ENCODE measurements at places on chromosomes 7 and 10.

- no peak for DNase-seq
Measured at GRCh38 chr7:23685731-23686130, 5.7 kb downstream of the FAM221A start.

DNA sequence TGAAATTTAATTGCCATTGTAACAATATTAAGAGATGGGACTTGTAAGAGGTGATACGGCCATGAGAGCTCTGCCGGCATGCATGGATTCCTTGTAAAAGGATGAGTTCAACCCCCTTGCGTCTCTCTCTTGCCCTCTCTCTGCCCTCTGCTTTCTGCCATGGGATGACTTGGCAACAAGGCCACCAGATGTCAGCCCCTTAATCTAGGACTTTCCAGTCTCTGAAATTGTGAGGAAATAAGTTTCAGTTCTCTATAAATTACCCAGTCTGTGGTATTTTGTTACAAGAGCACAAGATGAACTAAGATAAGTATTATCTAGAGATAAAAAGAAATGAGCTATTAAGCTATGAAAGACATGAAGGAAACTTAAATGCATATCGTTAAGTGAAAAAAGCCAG, 145.7 kb upstream of the AHR start:
- no peak for DNase-seq

GRCh38 chr7:142603870-142604448, 145.3 kb upstream of the PRSS1 start:
- DNase-seq = no peak

DNA sequence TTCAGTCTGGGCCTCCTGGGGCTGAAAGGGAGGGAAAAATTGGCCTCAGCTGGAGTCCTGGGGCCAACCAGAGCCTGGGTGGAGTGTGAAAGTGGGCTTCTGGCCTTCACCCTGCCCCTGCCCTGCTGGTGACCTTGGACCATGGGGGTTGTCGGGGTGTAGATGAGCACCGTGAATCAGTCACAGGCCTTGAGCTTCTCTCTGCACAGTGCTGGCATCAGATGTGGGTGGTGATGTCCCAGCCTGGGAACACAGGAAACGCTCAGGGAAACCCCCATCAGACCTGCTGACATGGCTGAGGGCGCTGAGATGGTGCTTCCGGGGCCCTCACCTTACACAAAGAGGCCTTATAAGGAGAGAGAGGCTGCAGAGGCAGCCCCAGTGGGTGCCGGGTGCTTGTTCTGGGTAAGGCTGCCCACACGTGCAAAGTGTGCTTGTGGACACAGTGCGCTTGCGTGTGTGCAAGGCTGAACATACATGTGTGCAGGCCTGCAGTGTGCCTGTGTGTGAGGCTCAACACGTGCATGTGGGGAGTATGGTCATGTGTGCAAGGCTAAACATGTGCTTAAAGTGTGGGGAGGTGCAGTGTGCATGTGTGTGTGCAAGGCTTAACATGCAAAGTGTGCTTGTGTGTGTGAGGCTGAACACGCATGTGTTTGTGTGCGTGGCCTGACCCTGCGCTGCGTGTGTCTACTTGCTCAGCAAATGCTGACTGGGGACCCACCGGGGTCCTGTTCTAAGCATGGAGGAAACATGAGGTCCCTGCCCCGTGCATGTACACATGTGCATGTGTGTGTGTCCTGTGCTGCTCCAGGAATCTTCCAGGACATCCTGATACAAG, 6.5 kb downstream of the ARPC1B start:
- no peak for DNase-seq

DNA sequence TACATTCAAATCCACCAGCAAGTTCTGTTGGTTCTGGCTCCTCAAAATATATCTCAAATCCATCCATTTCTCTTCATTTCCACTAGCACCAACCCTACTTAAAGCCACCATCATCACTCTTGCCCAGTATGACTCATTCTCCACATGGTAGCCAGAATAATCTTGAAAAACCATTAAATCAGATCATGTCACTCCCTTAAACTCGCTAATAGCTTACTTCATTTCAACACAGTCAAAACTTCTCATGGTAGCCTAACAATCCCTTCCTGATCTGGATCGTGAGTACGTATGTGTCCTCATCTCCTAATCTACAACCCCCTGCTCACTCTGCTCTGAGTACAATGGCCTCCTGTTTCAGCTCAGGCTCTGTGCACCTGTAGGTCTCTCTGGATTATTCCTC, 8.7 kb downstream of the EPC1 start:
- no peak for DNase-seq

DNA sequence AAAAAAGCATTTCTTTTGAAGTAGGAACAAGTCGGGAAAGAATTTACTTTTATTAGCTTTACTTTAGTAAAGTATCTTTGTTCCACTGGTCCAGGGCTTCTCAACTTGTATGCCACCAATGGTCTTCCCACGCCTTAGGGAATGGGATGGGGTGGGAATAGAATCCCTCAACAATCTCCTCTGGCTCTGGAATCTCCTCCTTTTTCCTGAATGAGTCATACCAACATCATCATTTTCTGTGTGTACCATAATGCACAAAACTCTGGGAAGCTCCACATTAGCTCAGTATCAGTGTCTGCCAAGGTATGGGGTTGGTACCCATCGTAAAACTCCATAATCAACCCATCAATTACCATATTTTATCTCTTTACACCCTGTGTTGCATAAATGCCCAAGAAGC, 159.4 kb upstream of the BMPER start:
- DNase-seq = no peak

DNA sequence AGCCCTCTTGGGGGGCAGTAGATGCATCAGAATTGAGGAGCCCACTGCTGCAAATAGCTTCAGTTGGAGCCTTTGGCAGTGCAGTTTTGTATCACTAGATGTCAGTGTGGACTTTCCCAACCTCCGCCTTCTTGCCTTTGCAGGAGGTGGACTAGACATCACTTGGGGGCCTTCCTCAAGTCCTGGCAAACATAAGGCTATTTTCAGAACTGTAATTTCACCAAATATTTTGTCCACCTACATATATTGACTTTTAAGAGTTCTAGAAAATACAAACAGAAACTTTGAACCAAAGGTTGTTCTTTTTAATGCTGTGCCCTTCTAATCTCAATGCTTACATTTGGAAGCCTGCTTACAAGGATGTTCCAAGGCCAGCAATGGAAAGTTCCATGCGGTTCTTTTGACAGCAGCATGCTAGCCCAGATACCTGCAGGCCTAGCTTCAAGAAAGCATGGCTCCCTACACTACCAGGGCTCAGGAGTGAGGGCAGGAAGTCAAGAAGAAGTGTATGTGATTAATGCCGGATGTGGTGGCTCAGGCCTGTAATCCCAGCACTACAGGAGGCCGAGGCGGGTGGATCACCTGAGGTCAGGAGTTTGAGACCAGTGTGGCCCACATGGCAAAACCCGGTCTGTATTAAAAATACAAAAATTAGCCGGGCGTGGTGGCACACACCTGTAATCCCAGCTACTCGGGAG, 8.0 kb upstream of the ZNRF2 start:
- no peak for DNase-seq
